ENCODE measurements at places on chromosomes 11 and 22. TPM values are rescaled to one million over a fixed set of nuclear protein-coding genes. Genes with fewer than 3 reads are reported as not detected.

DNA sequence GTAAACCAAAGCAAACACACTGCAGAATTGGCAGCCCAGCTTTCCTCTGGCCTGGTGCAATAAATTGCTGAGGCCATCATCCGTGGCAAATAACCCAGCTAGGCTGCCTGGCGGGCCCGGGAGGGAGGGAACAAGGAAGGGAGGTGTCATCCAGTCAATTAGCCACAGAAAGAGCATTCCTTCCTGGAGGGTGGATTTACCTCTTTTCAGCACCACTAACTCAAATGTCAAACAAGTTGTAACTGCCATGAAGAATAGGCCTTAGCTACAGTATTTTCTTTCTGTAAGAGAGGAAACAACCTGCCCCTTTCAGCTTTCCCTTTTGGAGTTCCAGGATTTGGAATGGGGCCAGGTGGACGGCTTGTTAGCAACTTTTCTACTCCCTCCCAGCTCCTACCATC, 163.8 kb upstream of the BDNF start:
- ATAC-seq: peak; percentile 84

GRCh38 chr11:112016765-112017376, 8.3 kb upstream of the DLAT start:
- ATAC-seq: peak; percentile 73

GRCh38 chr22:30481711-30482110, 9.9 kb upstream of the SEC14L3 start:
- no peak for ATAC-seq

GRCh38 chr11:10382518-10382917, 72.5 kb upstream of the AMPD3 start:
- peak; percentile 46 for ATAC-seq

GRCh38 chr22:45442116-45442515, 28.6 kb downstream of the RIBC2 start:
- no peak for ATAC-seq

- no peak for ATAC-seq
Observed at GRCh38 chr11:94780432-94780831, 12.3 kb downstream of the AMOTL1 start.

DNA sequence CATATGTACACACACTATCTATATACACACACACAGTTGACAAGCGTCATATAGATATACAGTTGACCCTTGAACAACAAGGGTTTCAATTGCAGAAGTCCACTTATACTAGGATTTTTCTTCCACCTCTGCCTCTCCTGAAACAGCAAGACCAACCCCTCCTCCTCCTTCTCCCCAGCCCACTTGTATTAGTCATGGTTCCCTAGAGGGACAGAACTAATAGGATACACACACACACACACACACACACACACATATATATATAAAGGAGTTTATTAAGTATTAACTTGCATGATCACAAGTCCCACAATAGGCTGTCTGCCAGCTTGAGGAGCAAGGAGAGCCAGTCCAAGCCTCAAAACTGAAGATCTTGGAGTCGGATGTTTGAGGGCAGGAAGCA, 92.9 kb downstream of the DHCR7 start:
- ATAC-seq: no peak

- no peak for ATAC-seq
Observed at GRCh38 chr11:2794046-2794967, 91.3 kb downstream of the CDKN1C start.

GRCh38 chr11:64208796-64209562, 2.5 kb downstream of the FERMT3 start:
- no peak for ATAC-seq

- no peak for ATAC-seq
Observed at GRCh38 chr11:12835286-12835685, 161.1 kb downstream of the TEAD1 start.

DNA sequence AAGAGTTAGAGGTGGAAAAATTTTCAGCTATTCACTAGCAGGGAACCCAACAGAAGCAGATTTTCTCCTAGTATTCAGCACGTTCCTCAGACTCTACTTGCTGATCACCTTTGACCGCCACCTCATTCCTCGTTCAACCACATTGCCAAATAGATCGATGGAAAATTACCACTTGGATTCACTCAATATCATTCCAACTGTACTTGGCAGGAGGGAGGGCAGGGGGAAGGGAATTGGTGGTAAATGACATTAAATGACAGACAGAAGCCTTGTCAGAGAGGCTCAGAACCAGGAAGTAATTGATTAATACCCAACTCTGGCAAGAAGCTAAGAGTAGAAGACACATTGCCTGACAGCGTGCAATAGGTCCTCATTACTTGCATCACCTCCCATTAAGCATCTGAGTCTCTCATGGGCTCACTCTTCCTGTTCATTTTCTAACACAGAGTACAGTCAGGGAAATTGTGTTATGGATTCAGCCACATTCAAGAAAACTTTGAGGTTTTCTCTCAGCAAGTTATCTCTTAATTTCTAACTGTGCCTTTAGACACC, 240.5 kb upstream of the FAT3 start:
- ATAC-seq: no peak

DNA sequence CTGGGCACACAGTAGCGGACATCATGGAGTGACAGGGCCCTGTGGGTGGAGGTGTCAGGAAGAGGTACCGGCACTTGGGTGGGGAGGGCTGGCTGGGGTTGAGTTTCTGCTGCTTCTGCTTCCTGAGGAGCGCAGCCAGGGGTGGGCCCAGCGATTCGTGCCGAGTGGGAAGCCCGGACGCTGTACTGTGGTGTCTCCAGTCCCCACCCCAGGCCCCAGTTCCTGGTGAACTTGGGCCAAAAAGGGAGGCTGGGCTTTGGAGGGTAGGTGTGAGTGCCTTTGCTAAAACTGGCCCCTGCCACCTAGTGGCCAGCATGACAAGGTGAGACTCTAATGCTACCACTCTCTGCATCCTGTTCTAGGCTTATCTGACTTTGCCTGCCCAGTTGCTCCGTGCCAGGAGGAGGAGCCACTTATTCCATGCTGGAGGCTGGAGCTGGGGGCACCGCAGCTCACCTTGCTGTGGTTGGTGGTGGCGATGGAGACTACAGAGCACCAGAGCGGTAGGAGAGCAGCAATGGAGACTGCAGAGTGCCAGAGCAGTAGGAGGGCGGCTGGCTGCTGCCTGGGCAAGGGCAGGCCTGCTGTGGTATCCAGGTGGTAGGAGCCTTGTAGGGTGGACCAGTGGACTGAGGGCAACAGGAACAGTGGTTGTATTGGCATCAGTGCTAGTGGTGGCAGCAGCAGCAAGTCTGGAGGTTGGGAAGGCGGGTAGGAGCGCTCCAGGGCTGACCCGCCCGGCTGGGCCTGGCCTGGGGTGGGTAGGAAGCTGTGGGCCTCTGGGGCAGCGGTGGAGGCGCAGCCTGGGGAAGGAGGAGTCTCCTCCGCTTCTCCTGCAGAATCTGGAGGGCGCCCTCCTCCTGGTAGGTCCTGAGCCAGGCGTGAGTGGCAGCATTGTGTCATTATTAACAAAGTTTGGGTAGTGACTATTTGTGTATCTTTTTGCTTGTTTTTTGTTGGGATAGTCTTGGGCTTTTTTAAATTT, 2.2 kb upstream of the RFPL2 start:
- ATAC-seq: no peak

- no peak for ATAC-seq
Observed at GRCh38 chr22:42296381-42296853, 26.0 kb upstream of the TCF20 start.

GRCh38 chr11:104907521-104908185, 9.4 kb upstream of the CASP12 start:
- no peak for ATAC-seq

GRCh38 chr11:93984936-93985335, 36.2 kb upstream of the HEPHL1 start:
- no peak for ATAC-seq

DNA sequence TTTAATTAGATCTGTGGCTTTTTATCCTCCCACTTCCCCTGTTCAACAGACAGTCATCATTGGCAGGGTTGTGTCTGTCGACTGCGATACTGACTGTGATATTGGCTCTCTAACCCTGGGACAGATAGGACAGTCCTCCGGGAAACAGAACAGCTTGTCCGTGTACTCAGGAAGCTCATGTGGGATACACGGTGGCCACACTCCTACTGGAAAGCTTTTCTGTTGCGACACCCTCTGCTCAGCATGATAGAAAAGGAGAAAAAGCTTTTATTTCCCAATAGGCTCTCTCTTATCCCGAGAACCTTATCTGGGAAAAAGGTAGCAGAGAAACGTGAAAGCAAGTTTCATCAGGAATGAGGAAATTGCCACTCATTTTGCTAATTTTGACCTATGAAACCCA, 60.4 kb upstream of the HSPA8 start:
- ATAC-seq: no peak

- ATAC-seq: no peak
Observed at GRCh38 chr22:38314933-38315822, 2.1 kb downstream of the CSNK1E start.

DNA sequence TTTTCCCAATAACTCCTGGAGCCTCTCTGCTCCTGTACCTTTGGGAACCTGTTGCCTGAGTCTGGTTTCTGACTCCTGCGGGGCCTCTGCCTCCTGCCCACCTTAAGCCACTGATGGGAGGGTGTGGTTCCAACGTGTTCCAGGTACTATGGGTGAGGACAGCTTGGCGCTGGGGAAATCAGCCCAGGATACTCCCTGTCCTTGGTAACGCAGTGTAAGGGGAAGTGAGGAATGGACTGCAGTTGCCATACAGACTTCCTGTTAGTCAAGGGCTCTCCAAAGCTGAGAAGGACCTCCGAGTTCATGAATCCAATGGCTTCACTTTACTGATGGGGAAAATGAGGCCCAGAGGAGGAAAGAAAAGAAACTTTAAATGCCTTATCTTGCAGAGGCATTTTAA, 1.2 kb upstream of the MARK2 start:
- ATAC-seq: no peak

The SEC14L2 gene
- total RNA-seq: 19.9 TPM

The UPK3A gene
- not detected for total RNA-seq

The SPTBN2 gene
- total RNA-seq: 138 TPM

The FGF19 gene
- total RNA-seq: not detected

The IL17REL gene
- not detected for total RNA-seq

The YIF1A gene
- total RNA-seq: 69.7 TPM

The OR4D5 gene
- total RNA-seq: not detected

The FLRT1 gene
- not detected for total RNA-seq

The GRM5 gene
- total RNA-seq: not detected

The MAJIN gene
- total RNA-seq: not detected

The MAPK12 gene
- 2.6 TPM for total RNA-seq

Data from esophagus mucosa (tissue), 1 donor.